ENCODE measurements at places on chromosomes 3 and 15.

DNA sequence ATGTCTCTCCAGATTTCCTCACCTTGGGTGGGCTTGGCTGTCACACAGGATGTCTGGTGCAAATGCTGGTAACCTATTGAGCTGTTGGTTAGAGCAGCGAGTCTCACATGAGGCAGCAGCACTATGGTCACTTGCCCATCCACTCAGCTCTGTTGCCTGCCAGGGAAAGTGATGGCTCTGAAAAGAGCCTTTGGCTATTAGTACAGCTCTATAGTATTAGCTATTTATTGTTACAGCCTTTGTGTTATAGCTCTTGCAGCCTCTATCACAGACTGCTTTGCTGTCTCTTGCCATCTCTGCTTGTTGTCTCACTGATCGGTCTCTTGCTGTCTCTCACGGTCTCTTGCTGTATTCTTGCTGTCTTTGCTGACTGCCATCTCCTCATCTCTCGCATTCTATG is 114.3 kb downstream of the MFSD1 start:
- DNase-seq = no peak

DNA sequence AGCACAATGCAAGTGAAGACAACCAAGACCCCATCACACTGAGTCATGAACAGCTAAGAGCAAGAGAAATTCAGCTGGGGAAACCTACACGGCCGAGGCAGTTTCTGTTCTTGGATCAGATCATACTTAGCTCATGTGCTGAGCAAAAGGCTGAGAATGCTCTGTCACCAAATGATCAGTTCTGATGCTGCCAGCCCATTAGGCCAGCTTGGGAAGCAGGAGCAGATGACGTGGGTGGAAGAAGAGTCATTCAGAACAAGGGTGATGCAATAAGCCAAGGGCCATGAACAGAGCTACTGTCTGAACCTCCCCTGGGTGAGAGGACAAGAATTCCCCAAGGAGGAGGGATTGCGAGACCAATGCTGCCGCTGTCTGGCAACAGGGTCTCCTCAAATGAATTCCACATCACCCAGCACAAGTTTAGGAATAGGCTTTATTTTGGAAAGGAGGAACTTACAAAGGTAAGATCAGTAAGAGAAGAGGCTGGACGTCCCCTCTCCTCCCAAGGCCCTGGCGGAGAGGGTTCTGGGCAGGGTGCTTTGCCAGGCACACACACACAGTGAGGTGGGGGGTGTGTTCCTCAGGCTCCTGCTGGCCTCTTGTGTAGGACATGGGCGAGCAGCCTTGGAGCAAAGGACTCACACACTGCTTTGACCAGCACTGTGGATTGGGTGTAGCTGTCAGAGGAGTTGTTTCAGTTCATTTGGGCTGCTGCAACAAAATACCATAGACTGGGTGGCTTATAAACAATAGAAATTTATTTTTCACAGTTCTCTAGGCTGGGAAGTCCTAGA is 65.6 kb upstream of the CTXND1 start:
- no peak for DNase-seq

GRCh38 chr3:162738784-162739183 is 1242.2 kb downstream of the OTOL1 start:
- no peak for DNase-seq

DNA sequence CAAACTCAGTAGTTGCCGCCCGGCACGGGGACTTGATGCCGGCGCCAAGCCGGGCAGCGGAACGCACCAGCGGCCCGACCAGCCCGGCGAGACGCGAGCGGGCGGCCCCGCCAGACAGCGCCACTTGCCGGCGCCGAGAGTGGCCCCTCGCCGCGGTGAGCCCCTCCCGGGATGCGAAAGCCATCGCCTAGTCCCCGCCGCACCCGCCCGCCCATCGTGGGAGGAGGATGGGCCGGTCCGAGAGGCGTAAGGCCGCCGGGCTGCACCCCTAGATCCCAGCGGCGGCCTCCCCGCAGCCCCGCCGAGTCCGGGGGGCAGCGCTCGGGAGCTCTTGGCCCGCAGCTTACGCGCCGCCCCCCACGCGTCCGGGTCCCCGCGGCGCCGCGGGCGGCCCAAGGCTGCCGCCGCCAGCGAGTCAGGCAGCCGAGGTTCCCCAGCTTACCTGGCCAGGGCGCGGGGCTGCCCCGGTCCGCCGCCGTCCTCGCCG is 609 bp downstream of the GOLGA8A start:
- peak; percentile 50 for DNase-seq

DNA sequence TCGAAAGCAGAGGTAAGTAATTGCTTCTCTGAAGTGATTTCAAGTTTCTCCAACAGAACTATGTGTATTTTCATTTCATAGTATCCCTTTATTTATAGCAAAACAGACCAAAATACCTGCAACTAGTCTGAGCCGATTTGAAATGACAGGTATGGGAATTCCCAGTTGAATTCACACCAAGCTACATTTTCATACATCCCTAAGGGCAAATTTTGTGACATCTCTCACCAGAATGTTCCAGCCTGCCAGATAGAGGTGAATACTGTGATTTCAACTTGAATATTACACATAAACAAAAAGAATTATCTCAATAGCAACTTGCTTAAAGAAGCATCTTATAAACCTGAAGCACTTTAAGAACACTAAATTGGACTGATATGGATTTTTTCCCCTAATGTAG is 235.7 kb downstream of the SLC9A9 start:
- DNase-seq = no peak

- no peak for DNase-seq
Measured at GRCh38 chr3:164687902-164688301, 390.4 kb downstream of the SI start.

DNA sequence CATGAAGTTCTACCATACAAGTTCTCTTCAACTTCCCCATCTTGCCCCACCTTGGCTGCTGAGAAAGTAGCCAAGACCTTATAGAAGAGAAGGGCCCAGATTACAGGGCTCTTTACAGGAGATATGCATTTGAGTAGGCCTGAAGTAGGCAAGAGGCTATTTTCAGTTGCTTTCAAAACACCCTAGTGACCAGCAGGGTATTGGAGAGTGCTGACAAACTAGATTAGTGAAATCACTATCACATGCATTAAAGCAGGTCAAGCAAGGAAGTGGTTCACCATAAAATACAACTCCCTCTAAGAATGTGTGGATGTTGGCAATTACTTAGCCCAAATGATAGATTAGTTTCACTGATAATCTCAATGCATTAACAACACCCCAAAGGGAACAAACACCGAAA is 2.7 kb upstream of the LZTFL1 start:
- DNase-seq = no peak

GRCh38 chr15:49223536-49224274 is 53.7 kb downstream of the GALK2 start:
- no peak for DNase-seq

- DNase-seq = no peak
Measured at GRCh38 chr15:79243723-79244122, 38.8 kb upstream of the ANKRD34C start.

DNA sequence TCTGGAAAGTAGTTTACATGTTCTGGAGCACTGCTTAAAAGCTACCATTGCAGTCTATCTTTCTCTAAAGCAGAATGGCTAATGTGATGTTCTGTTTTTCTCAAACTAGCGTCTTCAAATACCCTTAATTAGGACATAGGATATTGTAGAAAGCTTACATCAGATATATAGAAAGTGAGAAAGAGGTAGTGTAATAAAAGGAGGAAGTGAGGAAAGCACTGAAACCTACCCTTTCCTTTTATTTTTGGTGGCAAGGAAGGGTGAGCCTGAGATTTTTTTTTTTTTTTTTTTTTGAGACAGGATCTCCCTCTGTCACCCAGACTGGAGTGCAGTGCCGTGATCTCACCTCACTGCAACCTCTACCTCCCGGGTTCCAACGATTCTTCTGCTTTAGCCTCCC is 9.4 kb downstream of the SENP2 start:
- DNase-seq = no peak

DNA sequence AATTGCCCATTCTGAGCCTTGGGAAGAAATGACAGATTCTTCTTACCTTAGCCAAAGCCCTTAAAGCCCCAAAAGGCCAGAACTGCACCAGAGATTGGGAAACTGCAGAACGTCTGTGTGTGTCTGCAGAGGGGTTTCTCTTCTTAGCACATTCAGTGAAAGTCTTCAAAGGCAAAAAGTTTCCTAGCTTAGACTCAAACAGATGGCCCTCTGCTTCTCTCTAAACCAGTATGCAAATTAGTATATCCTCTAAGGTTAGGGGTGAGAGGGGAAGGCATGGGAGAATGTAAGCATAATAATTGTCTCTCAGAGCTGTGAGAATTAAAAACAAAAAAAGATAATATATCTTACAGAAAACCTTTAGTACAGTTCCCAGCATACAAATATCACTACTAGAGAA is 334.0 kb upstream of the MCTP2 start:
- DNase-seq = no peak

DNA sequence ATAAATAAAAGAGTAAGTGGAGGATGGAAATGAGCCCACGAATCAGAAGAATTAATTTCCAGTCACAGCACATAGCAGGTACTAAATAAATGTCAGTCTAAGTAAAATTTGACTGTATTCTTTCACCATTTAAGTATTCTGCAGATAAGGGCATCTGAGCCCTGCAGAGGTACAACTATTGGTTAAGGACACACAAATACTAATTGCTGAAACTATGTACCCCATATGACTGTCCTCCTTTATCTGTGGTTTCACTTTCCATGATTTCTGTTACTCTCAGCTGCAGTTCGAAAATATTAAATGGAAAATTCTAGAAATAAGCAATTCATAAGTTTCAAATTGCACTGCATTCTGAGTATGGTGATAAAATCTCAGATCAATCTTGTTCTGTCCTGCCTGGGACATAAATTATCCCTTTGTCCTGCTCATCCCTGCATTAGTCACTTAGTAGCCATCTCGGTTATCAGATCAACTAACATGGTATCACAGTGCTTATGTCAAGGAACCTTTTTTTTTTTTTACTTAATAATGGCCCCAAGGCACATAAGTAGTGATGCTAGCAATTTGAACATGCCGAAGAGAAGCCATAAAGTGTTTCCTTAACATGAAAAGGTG is 95.1 kb downstream of the LSAMP start:
- DNase-seq = no peak

DNA sequence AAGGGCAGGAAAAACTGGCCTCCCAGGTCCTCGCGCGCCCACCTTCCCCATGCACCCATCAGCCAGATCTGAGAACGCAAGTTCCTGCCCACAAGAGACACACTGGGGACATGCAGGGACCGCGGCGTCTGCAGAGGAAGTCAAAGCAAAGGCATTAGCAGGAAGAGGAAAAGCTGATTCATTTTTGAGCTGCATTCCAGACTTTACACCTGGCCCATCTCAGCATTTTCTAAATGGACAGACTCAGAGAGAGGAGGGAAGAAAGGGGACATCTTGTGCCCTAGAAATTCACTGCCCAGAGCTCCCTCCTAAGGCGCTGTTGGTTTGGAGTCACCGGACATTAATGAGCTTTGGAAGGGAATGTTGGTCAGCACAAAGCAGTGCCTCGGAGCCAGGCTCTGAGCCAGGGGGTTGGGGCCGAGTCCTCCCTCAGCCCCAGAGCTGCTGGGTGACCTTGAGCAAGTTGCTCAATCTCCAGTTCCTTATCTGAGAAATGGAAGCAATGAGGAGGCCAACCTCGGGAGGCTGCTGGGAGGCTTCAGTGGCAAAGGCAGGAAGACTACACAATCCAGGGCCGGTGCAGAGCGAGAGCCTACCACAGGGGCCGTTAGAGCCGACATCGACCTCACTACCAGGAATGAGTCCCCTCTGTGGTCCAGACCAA is 150.5 kb upstream of the IQSEC1 start:
- no peak for DNase-seq

Measured in left hindlimb (tissue), 1 donor.